ENCODE measurements at places on chromosomes 13 and 19. TPM values are rescaled to one million over a fixed set of nuclear protein-coding genes. Genes with fewer than 3 reads are reported as not detected.

Gene ZSCAN4
- not detected for total RNA-seq

Gene OXGR1
- 0.16 TPM for total RNA-seq

Gene SULT2A1
- total RNA-seq, result not detected

Gene CNN2
- total RNA-seq, result 539 TPM

Gene CARS2
- total RNA-seq, result 50.8 TPM

Gene TNFRSF19
- 6.8 TPM for total RNA-seq

Gene DAND5
- 0.16 TPM for total RNA-seq

Gene KLK2
- not detected for total RNA-seq

Gene LGALS14
- total RNA-seq, result not detected

Gene NLRP11
- not detected for total RNA-seq

Gene ZNF541
- total RNA-seq, result 0.13 TPM

Gene VSTM2B
- not detected for total RNA-seq

Gene LEUTX
- not detected for total RNA-seq

Gene LMTK3
- total RNA-seq, result 0.16 TPM

Gene CA11
- 11.3 TPM for total RNA-seq

Gene ZNF90
- total RNA-seq, result 1.0 TPM

Gene ZNF345
- 1.1 TPM for total RNA-seq

Gene IQCN
- 1.1 TPM for total RNA-seq

Gene SYNGR4
- total RNA-seq, result 0.51 TPM

Gene CYSLTR2
- not detected for total RNA-seq

Gene TMEM38A
- 0.65 TPM for total RNA-seq

Gene GAPDHS
- not detected for total RNA-seq

Gene ZNF442
- total RNA-seq, result 0.25 TPM

Gene RASL11A
- 19.4 TPM for total RNA-seq

Gene OR7A17
- total RNA-seq, result not detected

Gene DHDH
- total RNA-seq, result not detected

Gene LILRA1
- total RNA-seq, result not detected

Gene KIR2DL1
- not detected for total RNA-seq

Gene ACP7
- total RNA-seq, result not detected

Gene IGFL4
- total RNA-seq, result not detected

Gene TMEM255B
- total RNA-seq, result 1.8 TPM

Gene ARHGEF1
- total RNA-seq, result 64.0 TPM

Gene BLVRB
- total RNA-seq, result 37.2 TPM

Gene PPP5C
- total RNA-seq, result 79.0 TPM

Gene C1QTNF9
- total RNA-seq, result not detected

Gene ZNF433
- total RNA-seq, result 2.0 TPM
